ENCODE measurements at places on chromosomes 2 and 18. TPM values are rescaled to one million over a fixed set of nuclear protein-coding genes. Genes with fewer than 3 reads are reported as not detected.

The IL1F10 gene
- not detected for total RNA-seq

The ZNF514 gene
- 32.9 TPM for total RNA-seq

DNA sequence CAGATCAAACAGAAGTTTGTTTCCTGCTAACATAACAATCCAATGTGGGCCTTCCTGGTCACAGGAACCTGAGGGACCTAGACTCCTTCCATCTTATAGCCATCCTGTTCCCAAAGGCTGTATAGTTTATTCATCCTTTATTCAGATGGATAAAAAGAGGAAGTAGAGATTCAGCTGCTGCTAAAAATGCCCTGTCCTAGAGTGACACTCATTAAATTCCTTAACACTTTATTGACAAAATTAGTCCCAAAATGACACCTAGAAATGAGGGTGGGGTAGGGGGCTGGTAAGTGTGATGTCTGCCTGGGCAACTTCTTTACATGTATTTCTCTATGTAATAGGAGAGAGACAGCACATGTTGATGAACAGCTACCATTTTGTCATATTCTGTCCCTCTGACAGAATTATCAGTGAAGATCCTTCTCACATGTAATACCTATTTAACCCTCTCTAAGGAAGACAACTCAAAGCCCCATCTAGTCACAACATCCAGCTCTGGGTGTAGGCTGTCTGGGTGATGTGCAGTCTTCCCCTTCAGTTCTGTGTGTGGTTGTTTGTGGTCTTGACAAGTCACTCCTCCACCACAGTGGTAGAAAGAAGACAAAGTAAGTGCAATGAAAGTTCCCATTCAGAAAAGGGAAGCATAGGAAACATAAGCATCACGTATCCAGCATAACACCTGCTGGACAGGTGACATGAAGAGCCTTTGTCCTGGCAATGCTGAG lies 253.9 kb upstream of the CNTNAP5 start:
- no peaks in the 10 kb centered on the region for H3K27me3 ChIP-seq
- H3K36me3 ChIP-seq, result no peaks in the 10 kb centered on the region
- H3K27ac ChIP-seq, result no peak overlapping the region
- no peaks in the 10 kb centered on the region for H3K4me1 ChIP-seq
- H3K4me3 ChIP-seq, result no peak overlapping the region

- no peak for DNase-seq
- H3K36me3 ChIP-seq, result no peaks in the 10 kb centered on the region
- no peak overlapping the region for H3K4me3 ChIP-seq
- H3K4me1 ChIP-seq, result peaks cover 20% of the 10 kb centered on the region
- H3K27me3 ChIP-seq, result peaks cover 15% of the 10 kb centered on the region
These were observed 32.5 kb downstream of the GAREM1 start for GRCh38 chr18:32438173-32438572.

- peaks cover 1% of the 10 kb centered on the region for H3K36me3 ChIP-seq
- H3K27ac ChIP-seq, result no peak overlapping the region
- H3K4me3 ChIP-seq, result no peak overlapping the region
- H3K4me1 ChIP-seq, result no peaks in the 10 kb centered on the region
These were observed 68.6 kb downstream of the PTGR3 start for GRCh38 chr18:75140296-75140695.

GRCh38 chr2:214264171-214264570 lies 146.7 kb upstream of the VWC2L start:
- H3K27me3 ChIP-seq, result no peaks in the 10 kb centered on the region
- H3K27ac ChIP-seq, result no peak overlapping the region
- DNase-seq, result no peak
- H3K36me3 ChIP-seq, result no peaks in the 10 kb centered on the region
- H3K4me1 ChIP-seq, result no peaks in the 10 kb centered on the region
- no peak overlapping the region for H3K4me3 ChIP-seq

GRCh38 chr18:55236150-55236931 lies 277.1 kb upstream of the CCDC68 start:
- H3K4me1 ChIP-seq, result no peaks in the 10 kb centered on the region
- H3K27me3 ChIP-seq, result peaks cover 3% of the 10 kb centered on the region
- peaks cover 5% of the 10 kb centered on the region for H3K36me3 ChIP-seq

Data from progenitor cell of endocrine pancreas (in vitro differentiated cells).